ENCODE measurements at places on chromosomes 1 and 21. TPM values are rescaled to one million over a fixed set of nuclear protein-coding genes. Genes with fewer than 3 reads are reported as not detected.
A peak's percentile ranks its signal among the peaks of the same experiment; 100 is the strongest.

GRCh38 chr1:35030756-35031446, 844 bp downstream of the ZMYM6 start:
- DNase-seq: peak; percentile 40

GRCh38 chr21:29007810-29008209, 11.3 kb downstream of the RWDD2B start:
- DNase-seq: no peak

GRCh38 chr1:227924833-227925574, 22.7 kb downstream of the WNT9A start:
- DNase-seq: peak; percentile 59

CD34 gene
- 0.52 TPM for total RNA-seq

DNA sequence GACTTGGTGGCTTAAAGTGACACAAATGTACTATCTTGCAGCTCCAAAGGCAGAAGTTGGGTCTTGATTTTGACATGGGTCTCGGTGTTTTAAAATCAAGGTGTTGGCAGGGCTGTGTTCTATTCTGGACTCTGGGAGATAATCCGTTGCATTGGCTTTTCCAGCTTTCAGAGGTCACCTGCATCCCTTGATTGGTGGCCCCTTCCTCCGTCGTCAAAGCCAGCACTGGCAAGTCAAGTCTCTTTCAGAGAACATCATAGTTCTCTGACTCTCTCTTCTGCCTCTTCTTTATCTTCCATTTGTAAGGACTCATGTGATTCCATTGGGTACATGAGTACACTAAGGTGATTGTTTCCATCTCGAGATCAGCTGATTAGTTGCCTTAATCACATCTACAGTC, 172.1 kb downstream of the CAMTA1 start:
- DNase-seq: no peak

DNA sequence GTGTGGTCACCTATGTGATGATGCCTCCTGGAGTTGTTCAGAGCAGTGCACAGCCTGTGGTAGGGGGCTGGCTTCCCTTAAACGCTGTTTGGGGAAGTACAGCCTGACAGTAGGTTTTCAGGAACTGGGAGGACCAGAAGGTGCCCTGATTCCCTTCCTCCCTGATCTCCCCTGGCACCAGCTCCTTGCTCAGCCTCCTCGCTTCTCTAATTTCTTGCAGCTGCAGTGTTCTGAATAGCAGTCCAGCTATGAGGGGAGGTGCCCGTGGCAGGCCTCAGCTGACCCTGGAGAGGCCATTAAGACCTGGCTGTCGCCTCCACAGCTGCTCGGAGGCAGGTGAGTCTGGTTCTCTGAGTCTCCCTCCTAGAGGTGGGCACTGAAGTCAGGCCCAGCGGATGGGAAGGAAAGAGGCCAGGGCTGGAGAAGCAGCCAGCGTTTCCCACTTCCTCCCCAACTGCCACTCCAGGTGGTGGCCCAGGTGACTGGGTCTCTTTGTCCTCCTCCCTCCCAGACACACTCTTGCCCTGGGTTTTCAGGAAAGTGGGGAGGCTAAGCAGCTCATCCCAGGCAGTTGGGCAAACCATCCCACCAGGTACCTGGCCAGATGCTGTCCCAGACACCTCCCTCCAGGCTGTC, 52.0 kb upstream of the RPL11 start:
- DNase-seq: no peak

Data from MCF 10A (cell line).